Osteocyte (in vitro differentiated cells): ENCODE measurements at places on chromosomes 3 and 15. TPM values are rescaled to one million over a fixed set of nuclear protein-coding genes. Genes with fewer than 3 reads are reported as not detected.

DNA sequence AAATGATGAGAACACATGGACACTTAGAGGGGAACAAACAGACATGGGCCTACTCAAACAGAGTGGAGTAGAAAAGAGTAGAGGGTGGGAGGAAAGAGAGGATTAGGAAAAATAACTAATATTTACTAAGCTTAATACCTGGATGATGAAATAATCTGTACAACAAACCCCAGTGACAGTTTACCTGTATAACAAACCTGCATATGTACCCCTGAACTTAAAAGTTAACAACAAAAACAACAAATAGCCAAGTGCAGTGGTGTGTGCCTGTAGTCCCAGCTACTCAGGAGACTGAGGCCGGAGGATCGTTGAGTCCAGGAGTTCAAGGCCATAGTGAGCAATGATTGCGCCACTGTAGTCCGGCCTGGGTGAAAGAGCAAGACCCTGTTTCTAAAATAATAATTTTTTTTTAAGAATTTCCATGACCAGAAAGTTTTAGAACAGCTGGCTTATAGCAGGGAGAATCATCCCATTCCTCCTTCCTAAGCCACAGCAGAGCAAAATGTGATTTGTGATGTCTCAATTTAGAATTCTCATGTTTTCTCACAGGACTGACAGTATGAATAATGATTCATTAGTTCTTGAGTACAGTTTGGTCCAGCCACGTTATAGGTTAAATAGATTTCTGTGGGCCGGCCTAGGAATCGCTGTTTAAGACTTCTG, 150.0 kb downstream of the ZNF609 start:
- H3K4me1 ChIP-seq, result peaks cover 2% of the 10 kb centered on the region
- H3K27me3 ChIP-seq, result no peaks in the 10 kb centered on the region
- no peak for DNase-seq
- no peaks in the 10 kb centered on the region for H3K36me3 ChIP-seq

The SCN5A gene
- total RNA-seq, result not detected in 2 replicates

The CFAP100 gene
- total RNA-seq, result not detected in 2 replicates

DNA sequence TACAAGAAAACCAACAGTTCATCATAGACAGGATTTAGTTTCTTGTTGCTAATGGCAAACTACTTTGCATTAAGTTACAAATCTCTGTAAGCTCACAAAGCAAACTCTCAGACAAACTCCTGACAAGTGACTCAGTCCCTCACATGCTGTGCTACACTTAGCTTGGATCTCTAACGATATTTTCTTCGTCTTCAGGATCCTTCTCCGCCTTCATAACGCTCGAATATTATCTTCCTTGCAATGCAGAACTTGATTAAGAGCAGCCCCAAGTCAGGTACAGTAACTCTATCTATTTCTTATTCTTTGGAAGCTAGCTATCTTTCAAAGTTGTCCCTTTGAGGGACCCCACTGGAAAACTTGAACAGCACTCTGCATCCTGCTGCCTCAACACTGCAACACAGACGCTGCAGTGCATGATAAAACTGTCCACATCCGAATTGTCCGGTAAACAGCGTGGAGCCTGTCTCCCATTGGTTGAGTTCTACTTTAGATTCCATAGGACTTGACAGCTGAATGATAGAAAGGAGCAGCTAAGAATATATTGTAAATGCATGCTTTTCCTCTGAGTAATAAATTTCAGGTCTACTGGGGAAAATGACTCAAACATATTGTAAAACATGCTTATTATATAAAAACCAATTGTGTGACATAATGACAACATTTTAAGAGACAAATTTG, 61.3 kb downstream of the UACA start:
- H3K36me3 ChIP-seq, result peaks cover 23% of the 10 kb centered on the region
- peak overlapping the region; percentile 73 for H3K4me3 ChIP-seq
- DNase-seq, result no peak
- H3K27ac ChIP-seq, result peak overlapping the region; percentile 88
- H3K4me1 ChIP-seq, result peaks cover 81% of the 10 kb centered on the region
- no peaks in the 10 kb centered on the region for H3K27me3 ChIP-seq

DNA sequence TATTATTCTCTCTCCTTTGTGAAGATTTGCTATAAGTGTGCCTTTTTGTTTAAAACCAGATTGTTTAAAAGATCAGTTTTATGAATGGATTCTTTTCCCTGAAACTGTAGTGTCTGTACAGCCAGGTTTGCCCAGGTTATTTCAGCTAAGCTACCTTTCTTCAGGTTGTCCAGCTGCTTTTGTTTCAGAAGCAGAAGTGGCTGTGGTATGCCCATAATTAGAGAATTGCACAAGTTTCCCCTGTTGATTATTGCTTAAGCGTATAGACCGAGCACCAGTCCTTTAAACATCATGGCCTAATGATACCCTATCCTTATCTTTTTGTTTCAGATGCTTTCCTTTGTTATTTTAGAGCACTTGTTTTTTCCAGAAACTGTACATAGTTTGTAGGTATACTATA, 10.2 kb downstream of the ASB7 start:
- H3K4me3 ChIP-seq, result no peak overlapping the region
- no peak overlapping the region for H3K27ac ChIP-seq
- no peak for DNase-seq
- peaks cover 26% of the 10 kb centered on the region for H3K36me3 ChIP-seq

DNA sequence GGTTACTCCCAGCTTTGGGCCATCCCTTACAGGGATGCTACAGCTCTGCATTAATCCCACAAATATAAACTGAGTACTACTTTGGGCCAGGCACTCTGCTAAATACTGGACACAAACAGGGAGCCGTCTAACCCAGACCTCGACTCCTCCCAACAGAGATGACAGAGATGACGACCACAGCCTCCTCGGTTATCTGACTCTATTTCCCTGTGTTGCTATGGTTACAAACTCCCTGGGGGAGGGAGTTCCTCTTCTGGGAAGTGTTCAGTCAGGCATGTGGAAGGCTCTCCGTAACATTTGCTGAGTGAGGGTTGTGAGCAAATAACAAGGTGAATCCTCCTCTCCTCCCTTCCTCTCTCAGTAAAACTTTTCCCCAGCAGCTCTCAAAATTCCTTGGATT, 6.7 kb upstream of the CMTM7 start:
- no peaks in the 10 kb centered on the region for H3K36me3 ChIP-seq
- peaks cover 12% of the 10 kb centered on the region for H3K27me3 ChIP-seq
- peaks cover 8% of the 10 kb centered on the region for H3K4me1 ChIP-seq

DNA sequence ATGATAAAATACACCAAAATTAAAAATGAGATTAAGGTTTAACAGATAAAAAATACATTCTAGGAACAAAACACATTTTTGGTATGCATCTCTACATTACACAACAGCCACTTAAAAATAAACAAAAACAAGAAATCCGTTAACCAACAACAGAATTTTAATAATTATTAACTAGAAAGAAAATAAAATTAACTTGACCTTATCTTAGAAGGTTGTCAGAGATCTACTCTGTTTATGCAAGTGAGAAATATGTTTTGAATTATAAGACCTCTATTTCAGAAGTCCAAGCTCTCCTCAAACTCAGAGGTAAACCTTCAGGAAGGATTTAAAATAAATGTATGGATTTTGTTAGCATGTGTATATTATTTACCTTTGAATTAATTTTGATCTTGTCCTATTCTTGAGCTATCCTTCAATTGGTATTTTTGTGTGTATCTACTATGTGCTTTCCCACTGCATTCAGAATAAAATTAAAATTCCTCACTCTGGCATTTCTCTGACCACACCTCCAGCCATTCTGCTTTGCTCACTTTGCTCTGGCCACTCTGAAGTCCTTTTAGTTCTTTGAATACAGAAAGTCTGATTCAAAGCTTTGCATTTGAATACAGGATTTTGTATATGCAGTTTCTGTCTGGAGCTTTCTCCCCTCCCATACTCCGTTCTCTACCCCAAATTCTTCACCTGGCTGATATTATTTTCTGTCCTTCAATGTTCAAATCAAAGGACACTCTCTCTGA, 352.0 kb downstream of the ZBTB20 start:
- no peaks in the 10 kb centered on the region for H3K27me3 ChIP-seq
- peaks cover 4% of the 10 kb centered on the region for H3K4me1 ChIP-seq
- H3K36me3 ChIP-seq, result no peaks in the 10 kb centered on the region
- H3K4me3 ChIP-seq, result no peak overlapping the region
- DNase-seq, result no peak

The DUOX1 gene
- not detected in 2 replicates for total RNA-seq

The CCDC13 gene
- 0.30 TPM in 1 of 2 replicates, not detected in the other for total RNA-seq

- DNase-seq, result no peak
- peaks cover 21% of the 10 kb centered on the region for H3K36me3 ChIP-seq
- no peak overlapping the region for H3K27ac ChIP-seq
Measured at GRCh38 chr15:90881978-90882721, 2.2 kb upstream of the FES start.

The CD200R1 gene
- not detected in 2 replicates for total RNA-seq

The RNF111 gene
- total RNA-seq, result 32.3 and 33.8 TPM in 2 replicates
